ENCODE measurements at places on chromosomes 2 and 18.

DNA sequence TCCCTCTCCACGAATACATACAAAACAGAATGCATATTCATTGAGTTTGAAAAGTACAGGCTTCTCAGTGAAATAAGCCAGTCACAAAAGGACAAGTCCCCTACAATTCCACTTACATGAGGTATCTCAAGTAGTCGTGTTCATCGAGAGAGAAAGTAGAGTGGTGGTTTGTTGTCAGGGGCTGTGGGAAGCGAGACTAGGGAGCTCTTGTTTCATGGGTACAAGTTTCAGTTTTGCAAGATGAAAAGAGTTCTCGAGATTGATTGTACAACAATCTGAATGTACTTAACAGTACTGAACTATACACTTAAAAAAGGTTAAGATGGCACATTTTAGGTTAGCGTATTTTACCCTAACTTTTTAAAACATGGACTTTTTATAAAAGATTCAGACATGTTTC lies 71.5 kb upstream of the TTC39C start:
- no peak for DNase-seq

GRCh38 chr2:85785027-85785822 lies 31.4 kb downstream of the ATOH8 start:
- no peak for DNase-seq

DNA sequence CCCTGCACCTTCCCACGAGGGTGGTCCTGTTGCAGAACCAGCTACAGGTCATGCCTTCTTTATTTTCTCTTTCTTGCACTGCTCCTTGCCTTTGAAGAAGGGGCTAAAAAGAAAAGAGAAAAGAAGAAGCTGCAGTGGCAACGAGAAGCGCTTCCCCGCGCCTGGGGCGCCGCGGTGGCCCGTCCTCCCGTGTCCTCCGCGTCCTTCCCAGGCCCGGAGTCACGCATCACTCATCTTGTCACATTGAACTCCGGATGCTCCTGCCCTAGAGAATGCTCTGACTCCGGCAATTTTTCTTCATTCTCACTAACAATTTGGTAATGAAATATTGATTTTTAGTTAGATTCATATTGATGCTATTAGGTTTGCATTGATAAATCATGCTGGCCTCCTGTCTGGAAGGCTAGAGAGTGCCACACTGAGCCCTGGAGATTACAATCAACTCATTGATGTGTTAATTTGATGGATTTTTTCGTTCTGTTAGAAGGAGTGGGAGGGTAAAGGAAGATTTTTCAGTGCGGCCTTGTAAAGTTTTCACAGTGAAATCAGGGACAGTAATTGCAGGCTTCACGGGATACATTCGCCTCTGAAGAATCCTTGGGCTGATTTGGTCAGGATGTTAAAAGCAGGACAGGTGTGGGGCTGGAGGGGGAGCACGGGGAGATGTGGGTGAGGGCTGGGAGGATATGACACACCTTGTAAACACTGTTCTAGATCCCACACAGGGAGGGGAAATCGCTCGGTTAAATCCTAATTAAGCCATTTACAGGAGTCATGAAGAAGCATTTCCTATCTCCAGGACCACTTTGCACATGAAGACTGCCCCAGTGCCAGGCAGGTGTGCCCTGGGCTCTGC lies 349.3 kb downstream of the ZNF516 start:
- DNase-seq = no peak

- no peak for DNase-seq
Measured at GRCh38 chr18:23967321-23968089, 47.0 kb upstream of the TTC39C start.

DNA sequence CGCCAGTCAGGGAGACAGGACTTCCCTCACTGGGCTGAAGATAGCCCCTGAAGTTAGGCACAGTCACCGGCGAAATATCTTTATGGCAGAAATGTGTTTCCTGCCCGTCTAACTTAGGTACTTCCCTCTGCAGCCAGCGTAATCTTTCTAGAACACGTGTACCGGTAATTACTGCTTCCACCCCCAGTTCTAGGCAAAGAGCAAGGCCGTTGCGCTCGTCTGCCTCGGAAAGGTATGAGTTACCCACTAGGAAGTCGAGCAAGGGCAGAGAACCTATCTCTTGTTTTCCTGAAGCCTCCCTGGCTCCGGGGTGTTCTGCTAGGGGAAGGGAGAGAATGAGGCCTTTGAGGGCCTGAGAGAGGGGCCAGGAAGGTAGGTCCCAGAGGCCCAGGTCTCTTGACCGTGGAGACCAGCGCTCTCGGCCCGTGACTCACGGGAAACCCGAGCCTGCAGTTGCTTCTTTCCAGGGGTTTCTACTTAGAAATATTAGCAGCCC lies 70.0 kb downstream of the TWSG1 start:
- no peak for DNase-seq

DNA sequence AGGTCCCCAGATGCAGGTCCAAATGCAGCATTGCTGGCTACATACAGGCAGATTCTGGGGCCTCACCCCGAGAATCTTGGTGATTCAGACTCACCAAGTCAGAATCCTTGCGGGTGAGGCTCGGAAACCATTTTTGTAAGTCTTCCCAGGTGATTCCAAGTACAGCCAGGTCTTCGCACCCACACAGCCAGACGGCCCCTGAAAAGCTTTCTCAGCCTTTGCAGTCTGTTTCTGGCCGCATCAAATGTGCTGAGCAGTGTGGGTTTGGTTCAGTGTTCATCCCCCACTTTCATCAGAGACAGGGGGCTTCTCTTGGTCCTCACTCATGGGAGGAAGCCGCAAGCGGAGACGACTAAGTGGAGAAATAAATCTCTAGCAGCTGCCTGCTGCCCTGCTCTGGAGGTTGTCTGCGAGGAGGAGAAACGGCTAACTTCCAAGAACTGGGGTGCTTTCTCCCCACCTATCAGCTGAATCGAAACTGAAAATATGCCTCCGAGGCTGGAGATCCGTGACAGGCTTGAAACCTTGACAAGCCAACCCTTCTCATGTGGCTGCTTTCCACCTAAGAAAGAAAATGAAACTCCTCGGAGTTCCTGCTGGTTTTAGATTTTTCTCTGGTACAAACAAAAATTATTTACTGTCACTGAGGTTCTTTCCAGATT lies 8.9 kb upstream of the TMEM185B start:
- DNase-seq = no peak

GRCh38 chr2:65382776-65383357 lies 49.5 kb downstream of the SPRED2 start:
- DNase-seq = no peak

- DNase-seq = no peak
Measured at GRCh38 chr2:92073815-92074548, 2797.2 kb upstream of the TEKT4 start.

DNA sequence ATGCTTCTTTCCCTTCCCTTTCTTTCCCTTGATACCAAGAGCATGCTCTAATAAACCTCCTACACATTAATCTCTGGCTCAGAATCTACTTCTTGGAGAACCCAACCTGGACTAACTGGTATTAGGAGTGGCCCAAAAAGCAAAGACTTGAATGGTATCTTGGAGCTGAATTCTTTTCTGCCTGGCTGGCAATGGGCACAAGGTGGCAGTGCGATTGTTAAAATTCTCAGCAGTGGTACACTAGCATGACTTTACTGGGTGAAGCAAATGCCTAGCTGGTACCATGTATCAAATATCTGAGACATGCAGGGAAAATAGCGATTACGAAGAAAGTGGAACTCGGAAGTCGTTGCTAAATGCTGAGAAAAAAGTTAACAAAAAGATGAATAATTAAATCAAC lies 376.1 kb downstream of the XIRP2 start:
- no peak for DNase-seq

GRCh38 chr2:100409975-100410647 lies 7.4 kb downstream of the CHST10 start:
- no peak for DNase-seq

Data from NCI-H1417 treated with DMSO at 0.1 percent for 48 hours (cell line).